ENCODE measurements at places on chromosomes 12 and 14. TPM values are rescaled to one million over a fixed set of nuclear protein-coding genes. Genes with fewer than 3 reads are reported as not detected.

Gene DYRK2
- total RNA-seq, result 13.0 TPM

Gene CHGA
- 1.5 TPM for total RNA-seq

Gene GPR132
- 0.56 TPM for total RNA-seq

Gene SERPINA5
- total RNA-seq, result 0.20 TPM

Gene TOX4
- total RNA-seq, result 71.2 TPM

Gene GSG1
- 0.90 TPM for total RNA-seq

Gene A2M
- 0.09 TPM for total RNA-seq

Gene PPFIA2
- total RNA-seq, result not detected

Gene TMEM132D
- total RNA-seq, result not detected

Gene FOXM1
- total RNA-seq, result 90.6 TPM

Gene CLEC2A
- not detected for total RNA-seq

Gene DLGAP5
- 31.4 TPM for total RNA-seq

Gene GPX2
- total RNA-seq, result 195 TPM

Gene GALNT16
- 3.7 TPM for total RNA-seq

Gene CLEC4D
- total RNA-seq, result not detected

Gene PHLDA1
- 44.4 TPM for total RNA-seq

Gene KRT2
- total RNA-seq, result not detected

Gene KRT73
- not detected for total RNA-seq

Gene DNM1L
- total RNA-seq, result 44.2 TPM

Gene KRT74
- total RNA-seq, result not detected

Gene ITGA7
- total RNA-seq, result 1.6 TPM

Gene VRTN
- total RNA-seq, result not detected

Gene AKAP6
- total RNA-seq, result 0.45 TPM

Gene MIP
- not detected for total RNA-seq

Gene ST8SIA1
- total RNA-seq, result not detected

Gene SIX1
- 6.2 TPM for total RNA-seq

Gene CLMN
- 6.6 TPM for total RNA-seq

Gene KCNA5
- total RNA-seq, result not detected
